ENCODE measurements at places on chromosomes 12 and 14.
A peak's percentile ranks its signal among the peaks of the same experiment; 100 is the strongest.

- H3K27ac ChIP-seq = no peak overlapping the region
- no peaks in the 10 kb centered on the region for H3K36me3 ChIP-seq
- H3K4me3 ChIP-seq = no peak overlapping the region
- H3K27me3 ChIP-seq = no peaks in the 10 kb centered on the region
- DNase-seq = no peak
- no peaks in the 10 kb centered on the region for H3K4me1 ChIP-seq
Measured at GRCh38 chr14:99230208-99231151, 41.5 kb downstream of the BCL11B start.

DNA sequence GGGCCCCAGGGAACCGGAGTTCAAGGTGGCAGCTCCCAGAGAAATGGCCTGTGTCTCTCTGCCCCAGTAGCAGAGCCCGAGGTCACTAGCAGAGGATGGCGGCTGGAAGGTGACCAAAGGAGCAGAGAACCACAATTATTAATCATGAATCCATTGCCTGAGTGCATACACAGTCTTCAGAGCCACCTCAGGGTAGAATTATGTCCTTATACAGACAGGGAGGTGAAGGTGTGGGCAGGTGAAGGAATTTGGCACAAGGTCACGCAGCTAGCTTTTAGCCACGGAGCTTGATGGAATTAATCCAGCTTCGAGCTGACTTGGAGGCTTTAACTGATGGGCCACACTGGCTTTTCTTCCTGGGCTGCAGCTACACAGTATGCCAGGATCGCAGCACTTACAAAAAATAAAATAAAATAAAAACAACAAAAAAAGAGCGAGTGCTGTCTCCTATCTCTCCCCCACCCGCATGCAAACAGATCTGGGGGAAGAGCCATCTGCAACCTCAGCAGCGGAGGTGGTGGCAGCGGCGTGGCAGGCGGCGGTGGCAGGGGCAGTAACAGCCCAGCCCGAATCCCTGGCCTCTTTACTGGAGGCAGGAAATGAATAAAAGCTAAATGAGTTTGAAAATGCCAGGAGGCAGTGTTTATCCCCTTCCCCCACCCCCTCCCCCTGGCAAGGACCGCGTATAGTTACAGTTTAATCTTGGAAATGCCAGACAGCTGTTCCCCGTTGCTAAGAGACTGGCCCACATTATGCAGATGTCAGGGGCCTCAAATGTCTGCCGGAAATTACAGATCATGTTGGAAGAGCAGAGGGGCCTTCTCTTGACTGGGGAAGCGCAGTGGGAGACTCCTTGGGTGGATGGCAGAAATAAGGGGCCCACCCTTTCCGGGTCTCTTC lies 93.5 kb downstream of the LRRC74A start:
- H3K4me3 ChIP-seq = peak overlapping the region; percentile 35
- DNase-seq = peak; percentile 73
- H3K36me3 ChIP-seq = no peaks in the 10 kb centered on the region

GRCh38 chr12:6951551-6952120 lies 480 bp downstream of the PTPN6 start:
- H3K27ac ChIP-seq = peak overlapping the region; percentile 97
- H3K36me3 ChIP-seq = peaks cover 25% of the 10 kb centered on the region
- H3K4me1 ChIP-seq = peaks cover 75% of the 10 kb centered on the region
- no peaks in the 10 kb centered on the region for H3K27me3 ChIP-seq
- peak overlapping the region; percentile 96 for H3K4me3 ChIP-seq
- peak; percentile 69 for DNase-seq

DNA sequence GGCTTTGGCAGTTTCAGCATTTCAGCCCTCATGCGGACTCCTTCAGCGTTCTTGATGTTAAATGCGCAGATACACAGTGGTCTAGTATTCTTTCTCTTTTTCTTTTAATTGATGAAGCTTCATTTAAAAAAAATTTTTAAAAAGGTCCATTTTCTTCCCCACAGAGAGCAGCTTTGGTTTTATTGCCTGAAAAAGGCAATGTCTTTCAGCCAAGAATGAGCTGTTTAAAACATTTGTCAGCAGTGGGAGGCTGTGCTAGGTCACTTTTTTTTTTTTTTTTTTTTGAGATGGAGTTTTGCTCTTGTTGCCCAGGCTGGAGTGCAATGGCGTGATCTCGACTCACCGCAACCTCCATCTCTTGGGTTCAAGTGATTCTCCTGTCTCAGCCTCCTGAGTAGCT lies 13.5 kb downstream of the KMT5A start:
- no peak overlapping the region for H3K27ac ChIP-seq
- H3K36me3 ChIP-seq = peaks cover 17% of the 10 kb centered on the region
- DNase-seq = no peak
- no peaks in the 10 kb centered on the region for H3K4me1 ChIP-seq

- H3K4me3 ChIP-seq = peak overlapping the region; percentile 89
- H3K27me3 ChIP-seq = no peaks in the 10 kb centered on the region
- peaks cover 11% of the 10 kb centered on the region for H3K36me3 ChIP-seq
- no peak for DNase-seq
- peaks cover 41% of the 10 kb centered on the region for H3K4me1 ChIP-seq
Measured at GRCh38 chr12:53295891-53296219, 513 bp downstream of the PFDN5 start.

GRCh38 chr14:23543403-23543802 lies 8.2 kb downstream of the ZFHX2 start:
- no peaks in the 10 kb centered on the region for H3K27me3 ChIP-seq
- no peak overlapping the region for H3K27ac ChIP-seq

- H3K4me3 ChIP-seq = no peak overlapping the region
- no peak overlapping the region for H3K27ac ChIP-seq
- H3K27me3 ChIP-seq = no peaks in the 10 kb centered on the region
- no peaks in the 10 kb centered on the region for H3K36me3 ChIP-seq
Measured at GRCh38 chr12:52300796-52301691, 9.7 kb upstream of the KRT81 start.

GRCh38 chr14:91118511-91119068 lies 4.7 kb downstream of the DGLUCY start:
- H3K27ac ChIP-seq = no peak overlapping the region
- 0 out of 2 replicates have a peak, but pooled peaks cover 8% of the 10 kb centered on the region for H3K36me3 ChIP-seq
- no peaks in the 10 kb centered on the region for H3K27me3 ChIP-seq
- H3K4me1 ChIP-seq = peaks cover 19% of the 10 kb centered on the region
- no peak overlapping the region for H3K4me3 ChIP-seq
- no peak for DNase-seq

GRCh38 chr12:13591059-13591458 lies 390.3 kb downstream of the GRIN2B start:
- H3K4me1 ChIP-seq = no peaks in the 10 kb centered on the region
- no peak overlapping the region for H3K27ac ChIP-seq
- no peaks in the 10 kb centered on the region for H3K36me3 ChIP-seq
- no peak for DNase-seq
- H3K4me3 ChIP-seq = no peak overlapping the region
- H3K27me3 ChIP-seq = no peaks in the 10 kb centered on the region

DNA sequence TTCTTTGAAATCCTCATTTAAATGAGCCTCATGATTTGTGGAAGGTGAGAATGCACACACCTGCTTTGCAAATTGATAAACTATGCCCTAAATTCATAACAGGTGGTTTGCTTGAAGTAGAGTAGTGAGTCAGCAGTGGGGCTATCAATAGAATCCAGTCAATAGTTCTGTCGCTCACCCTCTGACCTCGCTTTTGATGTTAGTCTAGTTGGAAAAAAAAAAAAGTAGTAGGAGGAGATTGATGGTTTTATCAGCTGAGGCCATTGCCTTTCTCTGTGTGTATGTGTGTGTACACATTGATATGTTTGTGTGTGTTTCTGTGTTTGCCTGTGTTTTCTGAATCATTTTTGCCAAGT lies 267.3 kb downstream of the SNAPC1 start:
- peak overlapping the region; percentile 87 for H3K27ac ChIP-seq
- peaks cover 56% of the 10 kb centered on the region for H3K4me1 ChIP-seq
- H3K27me3 ChIP-seq = no peaks in the 10 kb centered on the region
- H3K36me3 ChIP-seq = peaks cover 4% of the 10 kb centered on the region

DNA sequence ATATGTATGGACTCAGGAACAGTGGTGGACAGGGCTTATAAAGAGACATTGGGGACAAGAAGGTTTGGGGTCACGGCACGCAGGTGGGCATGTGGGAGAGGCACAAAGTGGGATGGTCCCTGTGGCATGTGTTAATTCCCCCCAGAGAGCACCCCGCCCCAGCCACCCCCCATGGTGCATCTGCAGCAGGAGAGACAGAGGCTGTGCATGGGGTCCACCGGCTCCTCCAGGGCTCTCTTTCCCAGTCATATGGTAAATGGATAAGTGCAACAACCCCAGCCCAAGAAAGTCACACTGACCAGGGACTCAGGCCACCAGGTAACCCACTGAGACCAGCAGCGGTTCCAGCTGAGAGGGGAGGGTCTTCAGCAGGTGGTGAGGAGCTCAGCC lies 242.1 kb downstream of the BCL11B start:
- H3K27ac ChIP-seq = no peak overlapping the region
- no peak overlapping the region for H3K4me3 ChIP-seq
- no peaks in the 10 kb centered on the region for H3K36me3 ChIP-seq
- DNase-seq = no peak
- no peaks in the 10 kb centered on the region for H3K27me3 ChIP-seq

DNA sequence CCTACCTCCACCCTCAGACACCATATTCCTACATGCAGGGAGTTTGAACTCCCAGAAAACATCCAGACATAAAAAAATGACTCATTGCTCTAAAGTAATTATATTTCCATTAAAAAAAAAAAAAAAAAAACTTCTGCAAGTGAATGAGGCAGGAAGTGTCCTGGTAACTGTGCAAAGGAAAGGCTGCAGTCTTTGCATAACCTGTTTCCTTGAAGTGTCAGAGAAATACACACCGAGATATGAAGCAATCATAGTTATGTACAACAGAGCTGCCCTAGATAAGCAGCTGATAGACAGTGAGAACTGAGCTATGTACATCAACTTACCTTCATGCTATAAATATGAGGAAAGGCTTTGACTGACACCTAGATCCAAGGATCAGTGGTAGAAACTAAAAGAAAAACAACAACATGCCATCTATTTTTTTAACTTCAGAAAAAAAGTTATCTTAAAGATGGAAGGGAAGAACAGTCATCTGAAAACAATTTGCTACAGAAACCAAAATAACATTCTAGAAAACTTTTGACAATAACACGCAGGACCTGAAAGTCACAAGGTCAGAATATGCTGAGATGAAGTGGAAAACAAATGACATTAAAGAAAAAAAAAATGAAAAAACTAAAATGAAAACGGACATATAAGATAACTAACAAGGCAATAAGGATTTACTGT lies 263.2 kb downstream of the SEC23A start:
- no peak overlapping the region for H3K4me3 ChIP-seq
- H3K27ac ChIP-seq = no peak overlapping the region
- H3K36me3 ChIP-seq = no peaks in the 10 kb centered on the region
- H3K4me1 ChIP-seq = no peaks in the 10 kb centered on the region

GRCh38 chr14:81903477-81903876 lies 369.8 kb upstream of the SEL1L start:
- no peaks in the 10 kb centered on the region for H3K36me3 ChIP-seq
- no peak overlapping the region for H3K27ac ChIP-seq
- H3K4me1 ChIP-seq = no peaks in the 10 kb centered on the region
- H3K4me3 ChIP-seq = no peak overlapping the region
- no peaks in the 10 kb centered on the region for H3K27me3 ChIP-seq
- DNase-seq = no peak

GRCh38 chr12:57096099-57096572 lies 7.2 kb downstream of the NAB2 start:
- peak overlapping the region; percentile 83 for H3K27ac ChIP-seq
- no peaks in the 10 kb centered on the region for H3K27me3 ChIP-seq
- H3K4me1 ChIP-seq = peaks cover 52% of the 10 kb centered on the region
- H3K36me3 ChIP-seq = peaks cover 44% of the 10 kb centered on the region

- H3K36me3 ChIP-seq = no peaks in the 10 kb centered on the region
- H3K4me3 ChIP-seq = no peak overlapping the region
- DNase-seq = no peak
Measured at GRCh38 chr14:103894723-103895059, 33.6 kb upstream of the TDRD9 start.

DNA sequence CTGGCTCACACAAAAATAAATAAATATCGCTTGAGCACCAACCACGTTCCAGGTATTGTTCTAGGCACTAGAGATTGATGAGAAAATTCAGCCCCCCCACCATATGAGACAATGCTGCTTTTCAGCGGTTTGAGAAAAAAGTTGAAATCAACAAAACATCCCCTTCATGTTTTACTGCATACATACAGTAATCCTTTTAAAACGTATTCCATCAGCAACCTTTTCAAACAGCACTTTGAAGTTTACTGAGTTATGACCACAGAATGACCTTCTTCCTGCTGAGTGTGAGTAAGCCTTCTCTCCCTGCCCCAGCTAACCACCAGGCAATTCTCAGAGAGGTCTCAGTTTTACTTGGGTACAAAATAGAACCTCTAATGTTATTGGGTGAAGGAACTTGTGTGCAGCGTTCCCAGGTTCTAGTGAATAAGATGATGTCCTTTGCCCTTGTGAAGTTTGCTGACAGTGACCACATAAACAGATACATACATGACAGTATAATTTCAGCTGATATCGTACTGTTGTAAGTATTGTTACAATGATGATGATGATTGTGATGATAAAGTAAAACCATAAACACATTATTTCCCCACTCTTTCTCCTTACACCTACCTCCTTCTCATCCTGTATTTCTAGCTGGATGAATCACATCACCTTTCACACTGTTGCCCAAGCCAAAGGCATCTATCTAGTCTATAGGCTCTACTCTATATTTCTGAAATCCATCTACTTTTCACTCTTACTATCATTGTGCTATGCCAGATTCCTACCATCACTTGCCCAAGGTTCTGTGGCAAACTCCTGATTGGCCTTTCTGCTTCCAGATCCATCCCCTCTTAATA lies 124.4 kb upstream of the KRR1 start:
- H3K27me3 ChIP-seq = no peaks in the 10 kb centered on the region
- H3K4me1 ChIP-seq = peaks cover 39% of the 10 kb centered on the region
- H3K27ac ChIP-seq = peak overlapping the region; percentile 36
- no peak overlapping the region for H3K4me3 ChIP-seq
- no peak for DNase-seq
- H3K36me3 ChIP-seq = no peaks in the 10 kb centered on the region

DNA sequence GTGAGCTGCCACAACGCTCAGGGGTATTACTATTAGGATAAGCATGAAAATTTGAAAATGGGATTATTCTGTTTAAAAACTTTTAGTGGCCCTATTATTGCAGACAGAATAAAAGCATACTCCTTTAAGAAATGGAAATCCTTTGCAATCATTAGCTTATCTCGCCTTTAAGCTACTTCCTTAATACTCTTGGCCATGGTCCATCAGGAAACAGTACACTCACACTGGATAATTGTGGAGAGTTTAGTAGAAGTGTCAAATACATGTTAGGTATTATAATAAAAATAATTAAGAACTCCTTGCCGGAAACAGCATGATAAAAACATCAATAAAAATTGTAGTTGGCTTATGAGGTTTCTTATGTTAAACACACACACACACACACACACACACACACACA lies 100.4 kb upstream of the PPFIA2 start:
- H3K27me3 ChIP-seq = no peaks in the 10 kb centered on the region
- no peak for DNase-seq
- no peak overlapping the region for H3K27ac ChIP-seq
- H3K4me1 ChIP-seq = no peaks in the 10 kb centered on the region
- no peak overlapping the region for H3K4me3 ChIP-seq

DNA sequence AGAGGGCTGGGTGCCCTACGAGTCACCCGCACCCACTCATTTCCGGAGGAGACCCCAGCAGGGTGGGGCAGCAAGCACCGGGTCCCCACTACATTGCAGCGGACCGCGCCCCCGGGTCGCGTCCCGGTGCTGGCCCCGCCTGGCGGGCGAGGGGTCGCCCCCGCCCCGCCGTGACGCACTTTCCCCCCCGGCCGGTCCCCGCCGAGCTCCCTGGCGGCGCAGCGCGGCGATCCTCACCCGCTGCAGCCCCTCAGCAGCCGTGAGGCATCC lies 106.1 kb downstream of the PRICKLE1 start:
- no peaks in the 10 kb centered on the region for H3K36me3 ChIP-seq
- H3K27me3 ChIP-seq = no peaks in the 10 kb centered on the region
